ENCODE measurements at places on chromosomes 7 and 10.
A peak's percentile ranks its signal among the peaks of the same experiment; 100 is the strongest.

- DNase-seq: no peak
These were observed 45.7 kb downstream of the UNC5B start for GRCh38 chr10:71258046-71258445.

GRCh38 chr10:89279421-89279869 is 22.4 kb upstream of the IFIT2 start:
- DNase-seq: peak; percentile 77

DNA sequence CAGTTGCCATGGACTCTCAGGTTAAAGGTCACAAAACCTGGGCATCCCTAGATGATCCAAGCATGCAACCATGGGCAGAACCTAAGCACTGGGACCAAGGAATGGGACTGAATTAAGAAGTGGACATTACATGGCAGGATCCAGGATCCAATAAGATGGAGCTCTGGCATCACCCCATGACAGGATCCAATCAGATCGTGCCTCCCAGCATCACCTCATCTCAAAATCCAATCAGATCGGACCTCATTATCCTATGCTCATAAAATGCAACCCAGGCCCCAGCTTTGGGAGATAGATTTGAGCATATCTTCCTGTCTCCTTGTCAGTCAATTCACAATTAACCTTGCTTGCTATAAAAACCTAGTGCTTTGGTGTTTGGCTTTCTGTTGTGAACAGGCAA is 616.1 kb downstream of the PARD3 start:
- DNase-seq: no peak

GRCh38 chr7:107948645-107949442 is 54.1 kb downstream of the LAMB1 start:
- DNase-seq: peak; percentile 86

DNA sequence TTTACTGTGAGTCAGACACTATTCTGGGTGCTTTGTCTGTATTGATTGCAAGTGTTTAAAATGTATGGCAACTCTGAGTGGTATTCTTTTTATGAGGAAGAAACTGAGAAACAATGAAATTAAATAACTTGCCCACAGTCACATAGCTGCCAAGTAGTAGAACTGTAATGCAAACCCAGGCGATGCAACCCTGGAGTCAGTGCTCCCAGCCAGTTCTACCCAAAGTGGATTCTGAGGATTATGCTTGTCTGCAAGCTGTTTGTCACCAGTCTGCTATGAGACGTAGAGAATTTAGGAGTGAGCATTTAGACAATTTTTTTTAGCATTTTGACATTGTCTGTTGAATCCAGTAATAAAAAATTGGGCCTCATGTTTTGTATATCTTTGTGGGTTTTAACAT is 306.0 kb upstream of the LRGUK start:
- no peak for DNase-seq

- no peak for DNase-seq
These were observed 214.0 kb downstream of the PTPRN2 start for GRCh38 chr7:158373476-158374133.

DNA sequence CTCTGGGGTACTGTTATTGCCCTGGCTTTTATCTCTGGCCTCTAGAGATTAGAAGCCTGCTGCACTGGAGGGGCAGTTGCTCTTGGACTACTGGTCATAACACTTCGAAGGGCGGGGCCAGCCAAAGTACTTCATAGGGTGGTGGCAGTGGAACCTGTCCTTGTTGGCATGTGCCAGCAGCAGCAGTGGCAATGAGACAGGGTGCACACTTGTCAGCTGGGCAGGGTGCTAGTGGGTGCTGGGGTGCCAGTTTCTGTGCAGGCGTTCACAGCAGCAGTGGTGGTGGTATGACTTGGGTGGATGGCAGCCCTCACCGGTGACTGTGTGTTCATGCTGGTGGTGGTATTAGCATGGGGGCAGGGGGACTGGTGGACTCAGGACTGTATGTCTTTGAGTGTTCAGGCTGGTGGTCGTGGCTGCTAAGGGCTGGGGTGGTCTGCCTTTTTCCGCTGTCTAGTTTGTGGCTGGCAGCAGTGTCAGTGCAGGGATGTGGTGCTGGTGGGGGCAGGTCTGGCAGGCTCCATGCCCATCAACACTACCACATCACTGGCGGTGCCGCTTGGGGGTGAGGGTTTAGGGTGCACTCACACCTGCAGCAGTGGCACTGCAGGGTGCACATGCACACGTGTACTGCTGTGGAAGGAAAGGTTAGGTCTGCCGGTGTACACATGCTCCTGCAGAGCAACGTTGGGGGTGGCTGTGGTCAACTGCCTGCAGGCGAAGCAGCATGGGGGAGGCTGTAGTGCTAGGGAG is 176.1 kb upstream of the CDC14C start:
- DNase-seq: no peak

GRCh38 chr7:26485367-26485934 is 193.8 kb downstream of the SNX10 start:
- peak; percentile 1 for DNase-seq

DNA sequence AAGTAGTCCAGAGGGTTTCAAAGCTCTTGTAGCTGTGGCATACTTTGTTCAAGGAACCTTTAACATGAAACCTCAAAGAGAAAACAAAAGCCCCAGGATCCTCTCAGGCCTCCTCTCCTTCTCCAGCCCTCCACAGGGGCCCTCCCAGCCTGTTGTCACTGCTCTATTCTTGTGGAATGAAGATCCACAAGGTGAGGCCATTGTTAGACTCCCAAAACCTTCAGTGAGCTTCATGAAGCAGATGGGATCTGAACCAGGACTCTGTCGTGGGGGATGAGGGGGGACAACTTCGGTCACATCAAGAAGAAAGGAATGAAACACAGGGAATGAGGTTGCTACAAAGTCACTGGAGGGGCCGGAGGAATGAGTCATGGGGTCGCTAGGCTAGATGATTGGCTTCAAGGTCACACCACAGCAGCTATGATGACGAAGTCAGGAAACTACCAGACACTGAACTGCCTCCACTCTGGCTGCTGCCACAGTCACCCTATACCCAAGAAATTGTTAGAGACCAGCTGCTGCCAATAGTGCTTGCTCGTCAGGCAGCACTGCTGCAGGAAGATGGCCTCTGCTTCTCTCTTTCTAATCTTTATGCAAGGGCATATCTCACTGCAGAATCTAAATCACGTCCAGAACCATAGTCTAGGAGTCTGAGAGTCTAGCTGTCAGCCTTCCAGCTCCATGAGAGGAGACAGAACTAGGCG is 208.8 kb downstream of the HIBADH start:
- peak; percentile 4 for DNase-seq

DNA sequence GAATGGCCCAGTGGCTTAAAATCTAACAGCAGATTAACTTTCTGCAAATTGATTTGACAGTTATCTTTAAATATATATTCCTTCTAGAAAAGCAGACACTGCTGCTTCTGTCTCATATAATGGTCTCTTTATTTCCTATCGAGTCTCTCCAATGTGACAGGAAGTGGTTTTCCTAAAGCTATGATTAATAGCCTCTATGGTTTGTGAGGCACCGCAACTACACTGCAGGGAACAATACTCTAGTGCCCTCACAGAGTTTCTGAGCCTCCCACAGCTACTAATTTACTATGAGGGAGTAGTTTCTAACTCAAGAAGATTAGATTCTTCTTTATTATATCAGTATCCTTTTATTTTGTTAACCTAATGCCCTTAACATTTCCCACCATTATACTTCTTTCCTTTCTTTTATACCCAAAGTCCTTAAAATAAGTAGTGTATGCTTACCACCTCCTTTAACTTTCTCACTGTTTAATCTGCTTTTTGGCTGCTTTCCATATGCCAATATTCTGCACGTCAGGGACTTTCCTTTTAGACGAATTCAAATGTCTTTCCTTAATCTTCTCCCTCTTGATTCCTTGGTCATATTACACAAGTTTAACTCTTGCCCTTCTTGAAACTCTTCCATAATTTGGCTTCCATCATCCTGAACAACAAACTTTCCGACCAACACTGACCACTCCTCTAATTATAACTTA is 23.8 kb upstream of the AHR start:
- DNase-seq: peak; percentile 72

DNA sequence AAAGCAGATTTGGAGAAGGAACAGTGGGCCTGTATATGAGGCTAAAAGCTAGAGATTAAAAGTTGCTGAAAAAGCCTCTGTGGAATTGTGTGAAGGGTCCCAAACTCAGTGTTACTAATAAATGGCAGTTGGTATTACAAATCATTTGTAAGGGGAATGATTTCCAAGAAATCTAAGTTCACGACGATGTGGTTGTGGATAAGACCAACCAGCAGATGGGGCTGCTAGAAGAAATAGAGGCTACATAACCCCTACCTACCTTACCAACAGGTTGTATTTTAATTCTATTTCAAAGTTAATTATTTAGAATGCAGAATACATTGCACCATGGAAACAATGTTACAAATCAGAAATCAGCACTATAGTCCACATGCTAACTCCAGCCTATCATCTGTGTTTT is 377.1 kb downstream of the HPSE2 start:
- DNase-seq: no peak

- peak; percentile 7 for DNase-seq
These were observed 191.3 kb upstream of the AGK start for GRCh38 chr7:141359740-141360415.

GRCh38 chr7:24833549-24833948 is 76.3 kb upstream of the GSDME start:
- no peak for DNase-seq

GRCh38 chr7:100878685-100879084 is 3.8 kb downstream of the SRRT start:
- DNase-seq: no peak

- DNase-seq: peak; percentile 47
These were observed 63.5 kb downstream of the LGI1 start for GRCh38 chr10:93821051-93821772.

DNA sequence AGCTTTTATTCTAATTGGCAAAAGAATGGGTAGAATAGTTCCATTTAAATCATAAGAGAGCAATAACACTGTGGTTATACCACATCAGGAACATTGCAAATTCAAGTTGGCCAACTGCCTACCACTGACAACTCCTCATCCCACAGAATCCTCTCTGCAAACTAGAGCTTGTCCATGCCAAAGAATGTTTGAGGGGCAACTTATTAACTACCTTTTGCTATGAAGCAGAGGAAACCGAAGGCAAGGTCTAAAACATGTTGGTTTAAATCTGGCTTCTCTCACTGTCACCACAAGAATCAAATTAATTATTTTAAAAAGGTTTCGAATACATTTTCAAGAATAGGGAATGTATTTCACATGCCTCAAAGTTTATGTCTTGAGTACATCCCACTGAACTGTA is 36.0 kb downstream of the RHOBTB1 start:
- DNase-seq: peak; percentile 27

DNA sequence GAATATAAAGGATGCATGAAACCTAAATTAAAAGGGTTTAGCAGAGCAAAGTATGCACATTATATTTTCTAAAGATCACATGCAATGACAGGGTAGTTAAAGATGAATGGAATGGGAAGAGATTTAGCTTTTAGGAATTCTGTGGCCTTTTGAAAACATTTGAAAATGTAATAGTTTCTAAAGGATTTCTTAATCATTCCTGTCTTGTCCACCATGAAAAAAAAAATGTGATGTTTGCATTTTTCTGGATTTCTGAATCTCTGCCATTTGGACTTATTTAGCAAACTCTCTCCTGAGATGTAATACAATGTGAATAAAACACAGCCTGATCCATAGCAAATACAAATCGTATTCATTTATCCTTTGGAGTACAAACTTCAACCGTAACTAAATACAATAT is 126.6 kb upstream of the RAB11FIP2 start:
- DNase-seq: peak; percentile 78

DNA sequence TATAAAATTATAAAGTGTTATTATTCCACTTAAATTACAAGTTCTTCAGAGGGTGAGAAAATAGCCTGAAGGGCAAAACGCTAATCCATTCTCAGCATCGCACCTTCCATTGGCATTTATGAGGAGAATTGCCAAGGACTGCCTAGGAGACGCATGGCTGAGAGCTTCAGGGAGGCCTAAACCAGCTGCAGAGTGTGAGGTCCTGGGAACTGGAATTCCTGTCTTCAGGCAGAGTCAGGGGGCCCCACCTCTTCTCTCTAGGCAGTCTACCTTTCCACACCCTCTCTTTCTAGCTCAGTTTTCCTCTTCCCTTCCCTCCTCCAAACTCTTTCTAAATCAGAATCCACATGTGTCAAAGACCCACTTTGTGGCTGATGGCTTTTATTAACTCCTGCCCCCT is 35.3 kb downstream of the LRRC72 start:
- DNase-seq: no peak

GRCh38 chr7:150363872-150364271 is 4.8 kb upstream of the REPIN1 start:
- no peak for DNase-seq

DNA sequence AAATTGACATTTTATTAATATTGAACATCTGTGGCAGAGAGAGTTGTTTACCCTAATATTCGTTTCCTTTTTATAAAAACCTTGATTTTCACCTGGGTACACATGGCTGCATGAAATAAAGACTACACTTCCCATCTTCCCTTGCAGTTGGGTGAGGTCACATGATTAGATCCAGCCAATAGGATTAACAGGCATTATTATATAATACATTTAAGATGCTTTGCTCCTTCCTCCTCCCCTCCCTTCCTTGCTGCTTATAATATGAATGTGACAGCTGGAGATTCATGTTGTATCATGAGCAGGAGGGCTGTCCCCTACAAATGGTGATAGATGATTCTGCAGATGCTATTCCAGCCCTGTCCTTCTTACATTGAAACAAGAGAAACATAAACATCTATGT is 146.6 kb downstream of the SH2D4B start:
- peak; percentile 3 for DNase-seq

DNA sequence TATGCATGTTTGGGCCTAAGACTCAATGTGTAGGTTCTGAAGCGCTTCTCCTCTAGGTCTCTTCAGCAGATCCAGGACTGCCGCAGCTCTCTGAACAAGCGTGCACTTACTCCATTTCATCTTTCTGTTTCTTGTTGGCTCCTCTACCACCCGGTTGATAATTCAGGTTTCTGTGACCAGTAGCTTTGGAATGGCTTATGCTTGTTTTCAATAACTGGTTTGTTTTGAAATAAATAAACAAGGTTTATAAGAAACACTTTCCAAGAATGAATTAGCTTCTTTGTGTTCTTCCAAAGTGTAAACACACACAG is 1.5 kb downstream of the MDFIC start:
- DNase-seq: no peak

DNA sequence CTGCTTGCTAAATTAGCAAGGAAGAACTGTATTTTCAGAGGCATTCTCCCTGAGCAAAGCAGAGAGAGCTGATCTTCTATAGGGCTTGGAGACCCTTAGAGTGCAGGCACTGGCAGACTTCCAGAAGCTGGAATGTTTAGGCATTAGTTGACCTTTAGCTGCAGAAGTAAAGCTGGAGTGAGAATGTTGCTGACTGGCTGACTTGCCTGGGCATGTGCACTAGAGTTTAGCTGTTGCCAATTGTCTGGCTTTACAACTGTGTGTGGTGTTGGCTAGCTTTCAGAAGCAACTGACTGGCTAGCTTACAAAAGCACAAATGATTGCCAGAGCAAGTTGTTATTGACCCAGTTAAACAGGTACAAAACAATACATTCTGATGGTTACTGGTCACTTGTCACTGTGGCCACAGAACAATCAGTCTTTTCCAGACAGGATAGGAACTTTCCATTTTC is 25.1 kb downstream of the FAM13C start:
- DNase-seq: peak; percentile 87
